ENCODE measurements at places on chromosomes 7 and 10. TPM values are rescaled to one million over a fixed set of nuclear protein-coding genes. Genes with fewer than 3 reads are reported as not detected.

ZNF487 gene
- 7.0 TPM for total RNA-seq

BLVRA gene
- total RNA-seq: 69.8 TPM

NKX2-3 gene
- 0.08 TPM for total RNA-seq

VSIR gene
- total RNA-seq: 26.3 TPM

FAM25A gene
- total RNA-seq: not detected

LEP gene
- total RNA-seq: not detected

STAMBPL1 gene
- total RNA-seq: 30.6 TPM

TDRD1 gene
- total RNA-seq: not detected

PKD2L1 gene
- total RNA-seq: 0.07 TPM

CFAP70 gene
- 0.07 TPM for total RNA-seq

UPK3B gene
- total RNA-seq: 17.2 TPM

NEUROD6 gene
- not detected for total RNA-seq

ANKRD1 gene
- 40.5 TPM for total RNA-seq

MYPN gene
- total RNA-seq: 3.0 TPM

Data from A549 treated with Mapracorat at 1 μM for 4 hours (cell line).